Vagina (tissue), 2 donors: ENCODE measurements at places on chromosomes 16 and 17.

DNA sequence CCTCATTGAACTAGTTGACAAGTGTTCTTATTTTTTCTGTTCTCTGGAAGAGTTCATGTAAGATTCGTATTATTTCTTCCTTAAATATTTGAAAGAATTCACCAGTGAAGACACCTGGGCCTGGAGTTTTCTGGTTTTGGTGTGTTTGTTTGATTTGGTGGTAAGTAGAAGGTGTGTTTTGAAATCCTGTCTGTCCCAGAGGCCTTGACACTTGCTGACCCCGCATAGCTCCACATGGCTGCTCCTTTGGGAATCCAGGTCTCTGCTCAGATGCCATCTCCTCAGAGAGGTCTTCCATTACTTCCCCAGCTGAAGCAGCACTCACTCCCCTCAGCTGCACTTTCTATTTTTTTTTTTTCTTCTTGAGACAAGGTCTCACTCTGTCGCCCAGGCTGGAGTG lies 5.7 kb upstream of the NUP93 start:
- no peak for DNase-seq

DNA sequence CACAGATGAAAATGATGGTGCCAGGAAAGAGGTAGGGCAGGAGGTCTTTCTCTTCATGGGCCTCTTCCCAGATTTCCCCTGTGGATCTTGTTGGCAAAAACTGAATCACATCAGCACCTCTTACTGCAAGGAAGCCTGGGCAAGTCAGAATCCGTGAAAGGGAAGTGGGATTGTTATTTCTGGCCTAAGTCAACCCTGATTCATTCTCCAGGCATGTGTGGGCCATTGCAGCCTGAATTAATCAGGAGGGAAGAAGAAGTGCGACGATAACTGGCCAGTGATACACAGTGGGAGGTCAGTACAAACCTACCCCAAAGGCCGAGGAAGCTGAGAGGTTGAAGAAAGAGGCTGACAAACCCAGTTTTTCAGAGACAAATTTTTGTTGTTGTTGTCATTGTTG lies 17.9 kb upstream of the NSMCE1 start:
- peak; percentile 85 for DNase-seq

GRCh38 chr17:27506348-27507218 lies 50.3 kb downstream of the KSR1 start:
- no peak for DNase-seq

DNA sequence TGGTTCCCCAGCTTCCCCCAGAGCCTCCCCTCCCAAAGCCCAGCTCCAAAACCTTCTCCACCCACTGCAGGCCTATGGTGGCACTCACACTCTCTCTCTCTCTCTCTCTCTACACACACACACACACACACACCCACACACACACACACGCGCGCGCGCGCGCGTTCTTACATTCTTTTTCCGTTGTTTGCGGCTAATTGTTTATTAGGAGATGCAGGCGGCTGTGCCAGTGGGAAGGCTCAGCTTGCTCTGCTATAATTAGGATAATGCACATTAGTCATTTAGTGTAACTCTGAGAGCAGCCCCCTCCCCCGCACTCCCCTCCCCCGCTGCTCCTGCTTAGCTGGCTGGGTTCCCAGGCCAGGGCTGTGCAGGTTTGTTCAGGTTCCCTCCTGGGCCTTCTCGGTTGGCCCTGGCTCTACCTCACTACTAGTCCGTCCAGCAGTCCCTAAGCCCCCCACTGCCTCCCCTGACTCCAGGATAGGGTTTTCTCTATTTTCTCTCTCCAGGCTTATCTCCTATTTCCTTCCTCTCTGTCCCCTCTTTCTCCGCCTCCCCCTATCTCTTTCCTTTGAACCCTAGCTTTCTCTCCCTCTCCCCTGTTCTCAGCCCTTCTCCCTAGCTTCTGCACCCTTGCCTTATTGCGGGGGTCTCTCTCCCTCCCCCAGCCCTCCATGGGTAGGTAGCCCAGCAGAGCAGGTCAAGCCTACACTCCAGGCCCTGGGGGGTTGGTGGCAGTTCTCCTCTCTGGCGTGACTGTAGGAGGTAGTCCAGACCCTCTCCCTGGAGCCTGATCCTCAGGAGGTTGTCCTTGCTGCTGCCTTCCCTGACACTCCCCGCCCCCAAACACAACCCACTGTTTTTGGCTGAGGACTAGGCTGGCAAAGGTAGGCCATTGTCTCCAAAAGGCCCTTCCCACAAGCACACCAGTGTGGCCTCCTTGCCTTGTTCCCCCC lies 34.0 kb downstream of the TMEM132E start:
- no peak for DNase-seq

DNA sequence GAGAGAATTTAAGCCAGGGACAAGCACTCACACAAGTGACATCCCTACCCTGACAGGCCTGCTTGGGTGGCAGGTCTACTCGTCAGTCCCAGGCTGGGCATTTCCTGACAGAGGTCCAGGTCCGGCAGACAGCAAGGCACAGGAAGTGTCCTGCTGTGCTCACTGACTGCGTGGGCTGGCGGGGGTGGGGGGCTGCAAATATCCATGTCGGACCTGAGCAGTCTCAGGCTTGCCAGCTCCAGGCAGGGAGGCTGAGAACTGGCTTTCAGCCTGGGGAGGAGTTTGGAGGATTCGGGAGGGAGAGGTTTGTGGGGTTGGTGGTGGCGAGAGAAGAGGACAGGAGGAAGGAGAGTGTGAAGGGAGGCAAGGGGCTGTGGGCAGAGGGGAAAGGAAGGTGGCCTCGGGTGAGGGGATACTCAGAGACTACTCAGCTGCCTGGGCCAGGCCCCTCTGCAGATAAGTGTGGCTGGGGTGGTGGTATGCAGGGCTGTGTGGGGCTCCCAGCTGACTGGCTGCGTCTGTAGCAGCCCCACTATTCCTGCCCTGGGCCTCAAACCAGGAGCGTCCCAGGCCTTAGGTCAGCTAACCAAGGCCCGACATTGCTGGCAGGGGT lies 7.8 kb downstream of the HIC1 start:
- no peak for DNase-seq

GRCh38 chr17:5705876-5706576 lies 121.7 kb upstream of the NLRP1 start:
- no peak for DNase-seq
